ENCODE measurements at places on chromosomes 6 and 20. TPM values are rescaled to one million over a fixed set of nuclear protein-coding genes. Genes with fewer than 3 reads are reported as not detected.

GRCh38 chr6:106275692-106276091, 49.9 kb downstream of the ATG5 start:
- no peak for DNase-seq

GRCh38 chr6:46502486-46503119, 11.4 kb upstream of the RCAN2 start:
- no peak for DNase-seq

GRCh38 chr6:55569638-55570037, 9.4 kb downstream of the HMGCLL1 start:
- no peak for DNase-seq

DNA sequence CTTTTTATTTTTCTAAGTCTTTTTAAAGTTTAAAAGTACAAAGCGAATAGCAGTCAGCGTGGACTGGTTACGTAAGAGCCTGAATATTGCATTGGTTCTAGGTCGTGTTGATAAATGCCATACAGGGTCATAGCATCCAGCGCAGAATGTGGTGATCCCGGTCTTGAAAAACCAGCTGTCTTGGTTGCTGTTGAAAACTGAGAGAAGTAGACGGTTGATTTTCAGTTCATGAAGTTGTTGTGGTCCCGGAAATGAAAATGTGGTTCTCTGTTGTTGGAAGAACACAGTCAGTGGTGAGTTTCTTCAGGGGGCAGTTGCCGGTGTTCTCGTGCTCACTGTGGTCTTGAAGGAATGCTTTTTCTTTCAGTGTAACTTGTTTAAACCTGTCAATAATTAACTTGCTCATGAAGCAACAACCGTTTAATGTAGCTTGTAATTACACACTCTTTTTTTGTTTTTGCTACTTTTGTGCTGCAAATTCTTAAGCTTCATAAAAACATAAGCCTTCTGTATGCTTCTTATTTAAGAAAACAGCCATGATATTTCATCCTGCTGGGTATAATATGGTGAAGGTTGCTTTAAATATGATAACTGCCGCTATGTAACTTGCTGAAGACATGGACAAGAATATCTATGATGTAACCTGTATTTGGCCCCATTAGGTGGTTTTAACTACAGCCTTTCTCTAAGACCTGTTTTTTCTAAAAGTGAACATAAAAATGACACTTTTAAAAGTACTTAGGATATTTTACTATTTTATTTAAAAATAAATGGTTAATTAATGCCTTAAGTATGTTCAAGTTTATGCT, 64.8 kb upstream of the KIF25 start:
- DNase-seq = no peak

DNA sequence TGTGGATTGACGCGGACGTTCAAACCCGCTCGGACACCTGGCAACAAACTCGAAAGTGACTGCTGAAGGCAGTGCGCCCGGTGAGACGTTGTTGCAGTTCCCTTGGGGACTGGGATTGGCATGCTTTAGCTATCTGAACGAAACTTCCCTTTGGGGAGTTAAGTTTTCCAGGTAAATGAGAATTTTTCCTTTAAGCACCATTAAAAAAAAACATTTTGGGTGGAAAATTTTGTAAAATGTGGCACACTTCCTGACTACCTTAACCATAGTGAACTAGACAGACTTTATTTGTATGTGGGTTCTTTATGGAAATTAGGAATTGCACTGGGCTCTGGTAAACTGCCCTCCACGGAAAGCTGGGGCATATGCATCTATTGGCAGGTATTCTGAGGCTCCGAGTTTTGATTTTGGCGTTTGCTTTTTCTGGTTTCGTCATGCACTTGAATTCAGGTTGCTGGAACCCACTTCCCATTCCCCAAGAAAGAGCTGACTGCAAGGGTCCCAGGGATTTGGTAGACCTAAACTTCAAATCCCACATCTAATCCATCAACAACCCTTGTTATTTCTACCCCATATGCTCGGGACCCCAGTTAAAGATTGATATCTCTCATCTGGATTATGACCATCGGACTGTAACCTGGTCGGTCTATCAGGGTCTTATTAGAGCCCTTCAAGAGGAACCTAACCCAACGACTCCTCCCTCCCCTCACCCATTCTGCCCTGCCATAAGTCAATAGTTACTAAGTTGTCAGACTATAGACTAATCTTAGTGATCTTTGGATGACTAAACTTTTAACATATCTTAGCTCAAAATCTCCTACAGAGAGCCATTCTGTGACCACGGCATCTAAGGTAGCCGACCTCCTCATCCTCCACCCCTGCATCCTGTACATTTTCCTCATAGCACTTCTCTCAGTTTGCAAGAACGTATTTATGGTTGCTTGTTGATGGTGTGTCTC, 800 bp upstream of the DYNLT1 start:
- DNase-seq = no peak

DNA sequence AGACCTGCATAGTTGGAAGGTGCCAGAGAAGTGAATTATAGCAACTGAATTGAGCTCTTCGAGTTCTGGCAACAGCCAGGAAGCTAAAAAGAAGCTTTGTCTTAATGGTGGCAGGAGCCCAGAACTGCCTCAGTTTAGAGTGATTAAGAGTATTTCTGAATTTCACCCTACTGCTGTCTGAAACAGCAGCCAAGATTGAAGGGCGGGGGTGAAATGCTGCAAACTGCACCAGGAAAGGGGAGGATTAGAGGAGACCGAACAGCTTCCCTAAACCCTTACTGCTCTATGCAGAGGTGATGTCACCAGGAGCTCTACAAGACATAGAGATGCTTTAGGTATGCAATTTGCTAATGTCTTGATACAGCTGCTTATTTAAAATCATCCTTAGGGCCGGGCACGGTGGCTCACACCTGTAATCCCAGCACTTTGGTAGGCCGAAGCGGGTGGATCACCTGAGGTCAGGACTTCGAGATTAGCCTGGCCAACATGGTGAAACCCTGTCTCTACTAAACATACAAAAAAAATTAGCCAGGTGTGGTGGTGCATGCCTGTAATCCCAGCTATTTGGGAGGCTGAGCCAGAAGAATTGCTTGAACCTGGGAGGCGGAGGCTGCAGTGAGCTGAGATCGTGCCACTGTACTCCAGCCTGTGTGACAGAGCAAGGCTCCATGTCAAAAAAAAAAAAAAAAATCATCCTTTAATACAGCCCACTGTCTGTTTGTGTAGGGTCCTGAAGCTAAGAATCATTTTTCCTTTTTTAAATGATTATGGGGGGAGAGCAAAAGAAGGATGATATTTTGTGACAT, 91.7 kb upstream of the IYD start:
- DNase-seq = no peak

- DNase-seq = no peak
Measured at GRCh38 chr6:38115626-38116008, 296.1 kb downstream of the ZFAND3 start.

ZSCAN31 gene
- total RNA-seq = not detected

NKAIN4 gene
- not detected for total RNA-seq

ARG1 gene
- total RNA-seq = not detected

SYNGAP1 gene
- total RNA-seq = 32.3 TPM

AGPAT4 gene
- 1.3 TPM for total RNA-seq

TMEM217 gene
- total RNA-seq = 0.34 TPM

HLA-F gene
- total RNA-seq = 65.8 TPM
